ENCODE measurements at places on chromosomes 6 and 20.

- no peak for DNase-seq
These were observed 293.4 kb upstream of the SPTLC3 start for GRCh38 chr20:12715371-12715770.

DNA sequence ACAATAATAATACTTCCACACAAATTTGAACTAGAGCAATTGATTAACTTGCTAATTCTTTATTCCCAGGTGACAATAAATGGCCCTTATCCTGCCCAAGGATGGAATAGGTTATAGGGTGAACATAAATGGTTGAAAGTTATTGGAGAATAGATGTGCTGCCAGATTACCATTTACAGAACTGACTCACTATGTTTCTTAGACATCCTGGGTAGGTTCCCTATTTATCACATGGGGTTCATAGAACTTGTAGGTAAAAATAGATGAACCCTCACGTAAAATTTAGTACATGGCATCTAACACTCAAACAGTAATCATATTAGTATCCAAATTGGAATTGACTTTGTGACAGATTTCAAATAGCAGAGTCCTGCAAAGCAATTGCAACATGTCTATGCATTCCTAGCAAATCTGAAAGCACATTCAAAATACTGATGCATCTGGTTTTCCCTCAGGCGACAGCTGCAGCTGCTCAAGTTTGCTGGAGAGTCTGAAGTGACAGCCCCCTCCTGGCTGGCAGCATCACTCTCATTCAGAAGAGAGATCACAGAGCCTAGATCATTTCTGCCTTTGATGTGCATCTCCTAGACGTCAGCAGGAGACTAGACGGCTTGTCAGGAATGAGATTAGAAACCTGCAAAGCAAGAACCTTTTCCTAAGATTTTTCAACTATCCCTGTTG, 80.2 kb upstream of the RNF217 start:
- DNase-seq: no peak

GRCh38 chr20:16612706-16613105, 39.5 kb upstream of the KIF16B start:
- DNase-seq: no peak

- DNase-seq: no peak
These were observed 733.8 kb upstream of the GJE1 start for GRCh38 chr6:141398949-141399348.

DNA sequence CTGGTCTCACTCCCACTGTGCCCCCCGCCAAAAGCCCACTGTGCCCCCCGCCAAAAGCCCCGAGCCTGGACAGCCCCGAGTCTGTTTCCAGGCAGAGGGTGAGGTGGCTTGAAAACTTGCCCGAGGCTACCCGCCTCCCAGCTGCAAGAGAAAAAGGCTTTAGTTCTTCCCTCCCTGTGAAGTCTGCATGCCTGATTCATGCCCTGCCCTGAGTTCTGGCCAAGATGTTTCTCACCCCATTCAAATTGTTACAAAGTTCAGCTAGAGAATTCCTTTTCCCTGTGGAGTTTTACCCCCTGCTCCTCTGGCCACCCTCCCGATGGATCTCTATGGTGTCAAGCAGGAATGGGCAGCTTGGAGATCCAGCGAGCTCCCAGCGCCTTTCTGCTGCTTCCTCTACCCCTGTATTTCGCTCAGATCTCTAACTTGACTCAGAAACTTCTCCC, 298.8 kb upstream of the MAP3K7 start:
- DNase-seq: no peak

DNA sequence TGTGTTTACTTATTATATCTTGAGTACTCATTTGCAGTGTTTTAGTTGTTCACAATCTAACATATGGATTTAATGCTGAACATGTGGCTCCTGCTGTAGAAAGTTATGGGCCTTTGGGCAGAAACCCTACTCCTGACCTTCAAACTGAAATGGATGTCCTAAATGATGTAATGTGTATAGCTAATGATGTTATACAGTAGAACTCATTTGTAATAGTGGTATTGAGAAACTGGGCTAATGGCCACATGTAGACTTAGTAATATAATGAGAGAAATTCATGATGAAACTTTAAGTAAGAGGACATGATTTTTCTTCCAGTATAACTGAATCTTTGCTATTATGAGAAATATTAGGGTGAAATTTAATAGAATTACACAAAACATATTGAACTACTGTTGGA, 121.3 kb upstream of the PTPRK start:
- DNase-seq: no peak

DNA sequence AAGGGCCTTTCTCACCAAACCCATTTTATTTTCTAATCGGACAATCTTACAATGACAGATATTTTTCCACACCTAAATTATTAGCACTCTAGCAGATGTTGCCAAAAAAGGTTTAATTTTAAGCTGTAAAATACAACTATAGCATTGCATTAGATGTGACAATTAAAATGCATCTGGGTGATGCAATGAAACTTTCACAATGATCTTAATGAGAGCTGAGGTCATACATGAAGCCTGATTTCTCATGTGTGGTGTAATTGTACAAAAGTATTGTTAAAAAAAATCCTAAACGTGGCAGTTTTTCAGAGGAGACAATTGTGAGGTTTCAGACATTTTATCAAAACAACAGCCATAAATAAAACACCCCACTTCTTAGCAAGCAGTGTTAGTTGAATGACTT, 606.0 kb downstream of the HDGFL1 start:
- DNase-seq: no peak

DNA sequence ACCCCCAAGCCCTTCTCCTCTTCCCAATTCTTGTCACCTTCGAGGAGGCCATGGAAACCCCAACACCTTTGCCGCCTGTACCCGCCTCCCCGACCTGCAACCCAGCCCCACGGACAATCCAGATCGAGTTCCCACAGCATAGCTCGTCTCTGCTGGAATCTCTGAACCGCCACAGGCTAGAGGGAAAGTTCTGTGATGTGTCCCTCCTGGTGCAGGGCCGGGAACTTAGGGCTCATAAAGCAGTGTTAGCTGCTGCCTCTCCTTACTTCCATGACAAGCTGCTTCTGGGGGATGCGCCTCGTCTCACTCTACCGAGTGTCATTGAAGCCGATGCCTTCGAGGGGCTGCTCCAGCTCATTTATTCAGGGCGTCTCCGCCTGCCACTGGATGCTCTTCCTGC, 675 bp downstream of the ZBTB9 start:
- no peak for DNase-seq
